ENCODE measurements at places on chromosomes 12 and 14.

DNA sequence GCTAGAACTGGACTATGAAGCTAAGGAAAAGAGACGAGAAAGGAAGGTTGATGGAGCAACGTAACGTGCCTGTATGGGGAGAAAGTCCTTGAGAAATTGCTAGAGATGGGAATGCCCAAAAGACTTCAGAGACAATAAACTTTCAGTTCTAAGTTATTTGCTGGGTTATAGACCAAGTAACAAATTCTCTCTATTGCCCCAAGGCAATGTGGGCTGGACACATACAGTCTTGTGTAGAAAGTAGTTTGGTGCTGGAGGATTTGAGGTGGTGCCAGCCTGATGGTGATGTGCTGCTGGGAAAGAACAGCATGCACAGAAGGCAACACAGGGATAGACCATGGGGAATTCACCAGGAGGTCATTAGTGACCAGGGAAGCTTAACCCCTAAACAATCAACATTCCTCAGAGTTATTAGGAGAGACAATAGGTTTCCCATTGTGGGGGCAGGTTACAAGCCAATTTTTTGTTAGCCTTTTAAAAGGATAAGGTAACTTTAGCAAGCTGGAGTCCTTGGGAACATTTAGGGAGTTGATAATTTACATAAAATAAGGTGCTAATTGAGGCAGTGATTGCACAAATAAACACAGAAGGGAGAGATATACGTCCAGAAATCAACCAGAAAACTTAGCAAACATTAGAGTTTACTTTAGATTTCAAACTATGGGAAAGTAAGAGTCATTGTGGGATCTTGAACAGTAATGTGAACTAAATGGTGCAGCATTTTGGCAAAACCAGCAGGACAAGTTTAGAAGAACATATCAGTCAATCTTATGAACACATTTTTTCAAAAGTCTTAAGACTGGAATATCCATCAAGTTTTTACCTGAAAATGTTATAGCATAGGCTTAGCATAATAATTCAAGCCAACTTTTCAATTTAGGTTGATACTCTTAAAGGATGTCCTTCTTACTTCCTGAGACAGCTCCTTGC lies 61.4 kb downstream of the LMNTD1 start:
- DNase-seq, result no peak

DNA sequence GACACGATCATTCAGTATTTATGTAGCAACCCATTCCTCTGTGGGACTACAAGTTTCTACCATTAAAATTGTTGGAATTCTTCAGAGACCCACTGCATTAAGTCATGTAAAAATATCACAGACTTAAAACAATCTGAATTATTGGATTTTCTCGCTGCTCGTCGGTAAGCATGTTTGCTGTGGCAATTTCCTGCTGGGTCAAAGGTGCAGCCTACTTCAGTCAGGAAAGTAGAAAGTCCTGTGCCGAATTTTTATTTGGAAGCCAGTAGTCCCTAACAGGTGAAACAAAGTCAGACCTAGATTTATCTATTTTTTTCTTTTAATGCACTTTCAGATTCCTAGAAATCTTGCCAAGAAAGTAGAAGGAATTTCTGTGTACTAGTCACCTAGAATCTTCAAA lies 110.4 kb upstream of the MYL2 start:
- no peak for DNase-seq

- no peak for DNase-seq
Measured at GRCh38 chr12:52473768-52474167, at the start of gene KRT6C. Gene KRT6C (minus strand): TSS chr12:52473805. CDS start chr12:52473737, 68 bp downstream.

DNA sequence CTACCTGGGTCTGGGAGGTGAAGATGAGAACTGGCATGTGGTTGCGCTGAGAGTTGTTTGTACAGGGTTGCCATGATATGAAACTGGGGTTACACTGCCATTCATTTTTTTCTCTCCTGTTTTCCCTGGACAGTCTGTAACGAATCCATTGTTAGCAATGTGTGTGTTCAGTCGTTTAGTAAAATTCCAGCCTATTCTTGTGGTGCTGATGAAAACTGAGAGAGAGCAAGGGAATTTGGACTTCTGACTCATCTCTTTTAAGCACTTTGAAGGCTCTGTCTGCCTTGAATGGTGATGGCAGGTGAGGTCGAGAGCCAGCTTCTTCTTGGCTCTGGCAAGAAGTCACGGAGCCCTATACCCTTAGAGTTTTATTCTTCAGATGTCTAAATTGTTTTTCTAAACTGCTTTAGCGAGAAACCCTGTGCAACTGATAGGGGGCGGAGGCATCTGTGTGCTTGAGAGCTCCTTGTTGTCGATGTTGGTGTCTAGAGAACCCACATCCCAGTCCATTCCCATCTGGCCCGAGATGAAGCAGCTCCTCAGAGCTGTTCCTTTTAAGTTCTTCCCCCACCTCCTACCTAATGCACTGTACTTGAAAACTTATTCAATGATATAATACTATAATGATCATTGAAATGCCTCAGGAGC lies 204.4 kb downstream of the TMX1 start:
- no peak for DNase-seq

GRCh38 chr12:68158432-68158831 lies 1.1 kb downstream of the IFNG start:
- DNase-seq, result peak; percentile 42

DNA sequence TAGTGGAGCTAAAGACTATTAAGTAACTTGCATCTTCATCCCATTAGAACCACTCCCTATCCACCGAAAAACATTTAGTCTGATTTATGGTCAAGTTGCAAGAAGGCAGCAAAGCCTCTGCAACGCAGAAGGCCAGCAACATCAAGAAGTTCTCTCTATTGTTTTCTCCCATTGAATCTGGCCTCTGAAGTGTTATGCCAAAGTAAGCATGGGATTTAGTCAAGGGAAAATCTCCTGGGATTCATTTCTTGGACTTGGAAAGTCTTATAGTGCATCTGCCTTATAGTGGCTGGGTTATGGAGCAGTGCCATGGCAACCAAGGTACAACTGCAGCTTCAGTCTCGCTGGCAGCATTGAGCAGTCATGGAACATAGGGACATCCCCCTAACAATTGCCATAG lies 87.7 kb upstream of the KRR1 start:
- DNase-seq, result no peak

- no peak for DNase-seq
Measured at GRCh38 chr12:111424189-111424792, 18.6 kb downstream of the SH2B3 start.
